Stimulated activated CD8-positive, alpha-beta memory T cell treated with anti-CD3 and anti-CD28 coated beads, Interleukin-4, amount 100 ng/mL, for 1 hour (primary cell): ENCODE measurements at places on chromosomes 4 and X.

DNA sequence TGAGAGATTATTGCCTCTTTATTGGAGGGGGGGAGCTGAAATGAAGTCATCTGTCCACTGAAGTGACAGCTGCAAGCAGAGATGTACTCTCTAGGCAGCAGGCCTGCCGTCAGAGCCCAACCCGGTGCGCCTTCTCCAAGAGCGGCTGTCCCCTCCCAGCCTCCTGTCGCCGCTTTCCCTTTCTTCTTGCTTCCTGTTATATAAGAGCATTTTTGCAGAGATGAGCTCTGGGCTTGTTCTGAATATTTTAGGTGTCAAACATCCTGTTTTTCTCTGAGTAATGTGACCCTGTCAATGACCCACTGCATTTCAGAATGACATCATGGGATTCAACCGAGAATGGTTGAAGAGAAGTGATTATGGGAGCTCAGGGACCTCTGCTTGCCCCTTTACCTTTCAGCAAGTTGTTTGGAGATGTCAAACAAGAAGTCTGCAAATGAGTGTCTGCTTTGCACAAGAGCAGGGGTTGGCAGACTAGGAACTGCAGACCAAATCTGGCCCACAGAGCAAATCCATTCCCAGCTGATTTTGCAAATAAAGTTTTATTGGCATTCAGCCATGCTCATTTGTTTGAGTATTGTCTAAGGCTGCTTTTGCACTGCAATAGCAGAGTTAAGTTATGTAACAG is 79.9 kb downstream of the SLC9A6 start:
- DNase-seq: no peak

- DNase-seq: no peak
These were observed 4.5 kb upstream of the FGF16 start for GRCh38 chrX:77442728-77443127.

GRCh38 chr4:94006932-94007331 is 178.4 kb downstream of the ATOH1 start:
- DNase-seq: no peak

DNA sequence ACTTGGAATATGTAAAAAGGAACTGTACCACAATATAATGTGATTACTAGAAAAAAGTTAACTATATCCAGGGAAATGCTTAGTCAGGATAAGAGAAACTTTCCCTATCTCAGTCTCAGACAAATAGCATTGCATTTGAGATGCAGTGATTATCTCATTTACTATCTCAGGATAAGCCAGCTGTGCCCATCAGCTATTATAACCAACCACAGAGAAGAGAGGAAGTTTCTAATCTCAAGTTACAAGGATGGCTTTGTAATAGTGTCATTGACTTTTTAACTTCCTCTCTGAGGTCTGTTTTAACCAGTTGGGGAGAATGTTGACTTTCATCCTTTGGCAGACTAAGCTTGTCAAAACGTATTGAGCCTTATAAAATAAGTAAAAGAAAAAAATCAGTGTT is 56.5 kb downstream of the SNX25 start:
- DNase-seq: no peak

DNA sequence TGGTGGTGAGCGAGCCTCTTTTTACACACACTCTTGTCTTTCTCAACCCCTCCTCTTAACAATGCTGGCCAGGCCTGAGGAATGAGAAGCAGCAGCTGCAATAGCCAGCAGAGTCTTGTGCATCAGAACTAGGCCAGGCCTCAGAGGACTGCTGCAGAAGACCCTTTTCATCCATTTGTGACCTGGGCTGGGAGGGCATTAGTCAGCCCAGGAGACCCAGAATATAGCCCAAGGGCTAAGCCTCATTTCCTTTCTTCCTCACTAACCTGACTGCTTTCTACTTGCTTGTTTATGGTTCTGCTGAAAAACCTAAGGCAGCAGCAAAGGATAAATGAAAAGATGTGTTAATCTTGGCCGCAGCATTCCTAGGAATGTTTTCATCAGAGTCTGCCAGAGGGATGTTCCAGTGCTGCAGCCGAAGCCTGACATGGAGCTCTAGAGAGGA is 254.7 kb upstream of the AR start:
- DNase-seq: no peak

GRCh38 chr4:104848597-104849225 is 298.0 kb upstream of the TET2 start:
- no peak for DNase-seq

DNA sequence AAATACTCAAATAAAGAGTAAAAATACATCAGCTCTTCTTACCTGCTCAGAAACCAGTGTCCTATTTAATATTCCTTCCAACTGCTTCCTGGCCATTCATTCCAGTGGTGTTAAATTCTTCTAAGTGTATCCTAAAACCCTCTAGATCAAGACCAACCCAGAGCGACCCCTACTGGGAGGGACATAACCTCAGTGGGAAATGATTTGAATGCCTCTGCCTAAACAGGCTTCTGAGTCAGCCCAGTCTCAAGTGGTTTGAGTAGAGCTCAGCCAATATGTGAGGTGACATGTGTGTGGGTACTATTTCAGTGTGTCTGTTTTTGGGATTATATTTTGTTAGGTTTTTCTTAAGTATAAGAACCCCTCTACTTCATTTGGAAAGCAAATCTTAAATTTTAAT is 133.6 kb upstream of the ARHGEF9 start:
- DNase-seq: no peak

GRCh38 chrX:22818061-22818460 is 181.7 kb upstream of the DDX53 start:
- DNase-seq: no peak

DNA sequence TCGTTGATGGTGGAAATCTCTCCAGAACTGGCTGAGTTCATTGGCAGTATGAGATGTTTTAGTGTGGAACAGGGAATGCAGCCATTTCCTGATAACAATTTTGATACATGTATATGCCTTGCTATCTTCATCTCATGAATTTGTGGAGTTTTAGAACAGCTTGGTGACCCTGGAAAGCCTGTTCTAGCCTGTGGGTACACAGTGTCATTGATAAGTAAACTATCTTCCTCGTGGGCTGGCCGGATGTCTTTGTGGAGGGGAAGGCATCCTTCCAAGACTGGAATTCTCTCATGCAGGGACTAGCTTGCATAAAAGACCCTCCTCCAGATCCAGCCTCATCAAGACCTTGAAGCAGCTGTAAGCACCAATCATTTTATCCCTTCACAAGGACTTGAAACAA is 40.2 kb upstream of the NUDT10 start:
- no peak for DNase-seq

- DNase-seq: no peak
These were observed 249.1 kb upstream of the DIAPH2 start for GRCh38 chrX:96435378-96436035.

DNA sequence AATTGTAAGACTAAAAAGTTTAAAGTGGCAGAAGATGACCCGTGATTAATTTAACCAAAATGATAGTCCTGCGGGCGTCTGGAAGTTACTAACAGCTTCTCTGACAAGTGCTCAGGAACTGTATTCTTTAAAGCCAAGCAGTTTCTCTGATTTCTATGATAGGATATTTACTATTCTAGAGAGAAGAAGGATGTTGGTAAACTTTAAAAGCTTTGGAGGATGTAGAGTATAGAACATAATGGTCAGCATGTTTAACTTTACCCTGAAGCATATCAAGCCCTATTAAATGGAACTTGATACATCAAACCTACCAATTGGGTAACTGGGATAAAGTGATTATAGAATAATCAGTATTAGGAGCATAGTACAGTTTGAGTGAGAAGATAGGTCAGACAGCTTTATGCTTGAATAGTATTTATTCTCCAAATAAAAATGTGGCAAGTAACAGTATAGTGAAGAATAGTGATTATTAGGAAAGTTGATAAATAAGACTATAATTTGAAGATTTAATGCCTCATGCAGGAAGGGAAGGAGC is 1.8 kb downstream of the STIM2 start:
- no peak for DNase-seq

- no peak for DNase-seq
These were observed 29.3 kb upstream of the SCOC start for GRCh38 chr4:140344101-140344500.
